ENCODE measurements at places on chromosomes 5 and 9.

DNA sequence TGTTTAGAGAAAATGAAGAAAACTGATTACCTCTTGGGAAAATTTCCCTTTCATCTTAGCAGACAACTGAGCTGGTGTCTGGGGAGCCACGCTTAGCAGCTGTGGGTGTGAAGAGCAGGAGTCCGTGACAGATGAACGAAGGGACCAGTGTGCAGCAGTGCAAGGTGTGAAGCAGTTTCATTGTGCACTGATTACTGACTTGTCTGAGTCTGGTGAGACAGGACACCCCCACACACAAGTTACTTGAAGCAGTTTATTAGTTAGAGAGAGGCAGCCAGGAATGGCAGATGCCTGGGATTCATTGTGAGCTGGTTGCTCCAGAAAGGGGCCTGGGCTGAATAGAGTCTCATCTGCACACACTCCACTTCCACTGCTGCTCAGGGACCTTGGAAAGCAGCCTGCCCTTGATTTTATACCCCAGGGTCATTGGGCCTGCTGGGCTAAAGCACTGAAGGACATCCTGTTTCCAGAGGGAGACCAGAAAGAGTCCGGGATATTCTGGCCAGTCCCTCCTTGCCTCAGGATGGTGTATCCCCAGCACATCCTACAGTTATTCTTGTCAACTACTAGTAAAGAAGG is 47.4 kb downstream of the FBXL7 start:
- DNase-seq, result no peak

DNA sequence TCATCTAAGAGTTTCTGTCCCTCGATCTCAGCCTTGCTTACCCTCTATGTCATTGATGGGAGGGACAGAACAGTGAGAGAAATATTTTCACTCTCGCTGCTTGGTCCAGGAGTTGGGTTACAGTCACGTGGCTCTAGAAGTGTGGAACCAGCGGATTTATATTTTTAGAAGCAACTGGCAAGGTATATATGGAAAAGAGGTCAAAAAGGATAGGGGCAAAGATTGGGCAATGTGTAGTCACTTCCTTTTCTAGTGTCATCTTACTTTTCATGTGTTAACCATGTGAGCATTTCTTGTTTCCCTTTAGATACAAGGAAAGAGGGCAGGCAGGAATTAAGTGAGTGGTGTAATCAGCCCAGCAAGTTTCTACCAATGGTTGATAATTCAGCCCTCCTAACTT is 111.5 kb upstream of the ZNF366 start:
- no peak for DNase-seq

DNA sequence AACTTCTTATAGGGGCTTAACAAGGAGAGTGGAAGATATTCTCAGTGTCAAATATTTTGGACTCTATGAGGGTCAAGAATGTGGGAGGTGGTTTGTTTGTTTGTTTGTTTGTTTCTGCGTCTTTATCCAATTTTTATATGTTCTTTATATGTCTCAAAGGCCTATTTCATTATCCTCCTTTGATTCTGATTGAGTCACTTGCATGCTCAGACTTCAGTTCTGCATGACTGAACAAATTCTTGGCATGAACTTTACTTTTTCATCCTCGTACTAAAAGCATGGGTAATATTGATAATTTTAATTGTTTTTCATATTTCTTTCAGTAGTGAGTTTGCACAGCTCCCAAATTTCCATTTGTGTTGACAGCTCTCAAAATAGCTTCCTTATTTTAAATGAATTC is 19.2 kb upstream of the ERBIN start:
- DNase-seq, result no peak

- DNase-seq, result no peak
Measured at GRCh38 chr5:139354186-139354585, 12.5 kb downstream of the PAIP2 start.

GRCh38 chr5:179624841-179625271 is 1.4 kb upstream of the HNRNPH1 start:
- DNase-seq, result no peak

GRCh38 chr9:133681658-133682306 is 45.6 kb downstream of the DBH start:
- DNase-seq, result no peak

DNA sequence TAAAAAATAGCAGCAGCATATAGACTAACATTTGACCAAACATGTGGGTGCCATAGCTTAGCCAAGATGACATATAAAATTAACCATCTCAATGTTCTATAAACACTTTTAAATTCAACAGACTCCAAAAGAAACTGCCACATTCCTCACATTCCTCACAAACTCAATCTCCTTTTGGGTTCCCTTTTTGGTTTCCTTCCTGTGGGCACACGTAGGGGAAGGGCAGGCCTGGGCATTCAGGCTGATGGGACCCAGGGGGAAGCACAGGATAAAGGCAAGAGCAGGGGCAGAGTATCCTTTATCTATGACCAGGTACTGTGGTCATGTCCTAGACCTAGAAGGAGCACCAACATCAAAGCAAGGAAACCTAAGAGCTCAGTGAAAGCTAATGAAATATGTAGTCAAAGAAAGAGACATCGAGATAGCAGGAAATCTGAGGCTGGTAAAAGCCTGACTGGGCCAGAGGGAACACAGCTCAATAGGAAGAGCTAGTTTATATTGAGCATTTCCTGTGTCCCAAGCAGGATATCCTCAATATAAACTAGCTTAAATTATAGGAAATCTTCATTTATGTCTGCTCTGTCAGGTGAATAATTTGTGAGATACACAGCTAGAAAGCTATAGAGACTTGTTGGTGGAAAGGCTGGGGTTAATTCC is 13.6 kb upstream of the ERAP1 start:
- DNase-seq, result no peak

GRCh38 chr5:54022223-54022622 is 288.1 kb downstream of the ARL15 start:
- DNase-seq, result no peak

GRCh38 chr5:98065261-98065909 is 708.1 kb upstream of the RGMB start:
- DNase-seq, result no peak

GRCh38 chr9:123218831-123219230 is 49.6 kb downstream of the STRBP start:
- no peak for DNase-seq

- DNase-seq, result no peak
Measured at GRCh38 chr5:149937610-149938009, 7.0 kb downstream of the PDE6A start.

- no peak for DNase-seq
Measured at GRCh38 chr5:88298425-88298824, 29.8 kb upstream of the TMEM161B start.

DNA sequence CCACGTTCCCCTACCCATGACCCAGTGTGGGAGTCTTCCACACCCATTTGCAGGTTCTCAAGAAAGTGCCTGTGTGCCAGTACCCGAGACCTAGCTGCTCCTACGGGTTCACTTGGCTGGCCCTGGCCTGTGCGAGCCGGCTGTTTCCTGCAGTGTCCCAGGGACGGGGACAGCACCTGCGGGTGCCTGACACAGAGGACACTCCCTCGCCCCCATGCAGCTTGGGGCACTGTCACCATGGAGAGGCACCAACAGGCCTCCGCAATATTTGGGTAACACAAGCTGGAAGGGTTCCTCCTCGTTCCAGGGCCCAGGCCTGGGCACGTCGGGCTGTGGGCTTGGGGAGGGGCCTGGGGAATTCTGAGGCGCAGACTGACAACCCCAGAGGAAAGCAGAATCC is 41.4 kb downstream of the DUSP1 start:
- no peak for DNase-seq

DNA sequence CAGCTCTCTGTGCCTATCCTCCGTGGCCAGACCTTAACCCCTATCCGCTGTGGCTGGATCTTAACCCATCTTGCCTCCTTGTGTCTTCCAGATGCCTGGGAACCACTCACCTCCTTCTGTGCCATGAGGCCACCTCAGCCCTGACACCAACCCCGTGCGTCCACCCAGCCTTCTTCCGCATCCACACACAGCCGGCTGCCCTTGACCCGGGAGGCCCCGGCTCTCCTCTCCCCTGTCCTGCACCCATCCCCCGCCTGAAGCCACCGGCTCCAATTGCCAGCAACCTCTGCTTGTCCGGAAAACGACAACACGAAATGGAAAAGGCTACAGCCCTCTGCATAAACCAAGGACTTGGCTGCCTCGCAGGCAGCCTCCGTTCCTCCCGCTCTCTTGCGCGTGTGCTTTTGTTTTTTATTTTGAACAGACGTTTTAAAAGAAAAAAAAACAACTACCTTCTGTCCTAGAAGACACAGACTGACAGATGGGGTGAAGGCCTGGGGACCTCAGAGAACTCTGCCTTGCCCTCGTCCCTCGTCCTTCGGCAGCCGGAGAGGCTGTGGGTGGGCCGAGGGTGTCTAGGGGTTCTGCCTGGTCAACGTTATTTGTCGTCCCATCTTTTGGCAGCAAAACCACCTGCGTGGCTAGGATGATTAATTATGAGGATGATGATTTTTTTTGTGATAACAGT is 32.5 kb upstream of the HMCN2 start:
- no peak for DNase-seq
